Activated naive CD8-positive, alpha-beta T cell treated with anti-CD3 and anti-CD28 coated beads for 36 hours (primary cell): ENCODE measurements at places on chromosomes 1 and 21.

GRCh38 chr1:94119796-94120569, 965 bp downstream of the ABCA4 start:
- H3K27me3 ChIP-seq, result no peaks in the 10 kb centered on the region
- no peak for DNase-seq
- no peaks in the 10 kb centered on the region for H3K4me1 ChIP-seq
- H3K27ac ChIP-seq, result no peak overlapping the region
- H3K36me3 ChIP-seq, result no peaks in the 10 kb centered on the region

DNA sequence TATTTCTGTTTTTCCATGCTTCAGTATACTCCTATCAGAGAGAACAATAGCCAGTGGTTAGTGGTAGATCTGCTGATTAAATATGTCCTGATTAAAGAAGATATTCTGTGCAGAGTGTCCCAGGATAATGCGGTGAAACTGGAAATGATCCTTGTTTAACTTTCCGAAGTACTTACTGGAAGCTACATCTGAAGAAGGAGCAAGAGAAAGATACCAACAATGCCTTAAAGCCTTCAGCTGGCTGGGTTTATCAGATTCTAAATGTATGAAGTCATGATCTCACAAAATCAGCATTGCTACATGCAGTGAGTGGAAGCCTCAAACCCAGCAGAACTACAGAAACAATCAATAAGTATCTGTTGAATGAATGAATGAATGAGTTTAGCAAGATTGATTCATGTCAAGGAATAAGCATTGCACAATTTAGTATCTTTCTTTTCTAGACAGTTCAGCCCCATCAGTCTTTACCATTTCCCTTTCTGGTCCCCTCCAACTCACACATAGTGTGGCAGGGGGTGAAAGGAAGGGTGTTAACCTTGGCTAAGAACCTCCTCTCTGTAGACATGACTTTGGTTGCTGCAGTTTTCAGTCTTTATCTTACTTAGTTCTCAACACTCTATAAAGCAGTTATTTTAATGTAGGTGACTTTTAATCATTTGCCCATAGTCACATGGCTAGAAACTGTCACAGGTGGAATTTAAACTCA, 24.7 kb upstream of the DNASE2B start:
- no peaks in the 10 kb centered on the region for H3K4me1 ChIP-seq
- H3K36me3 ChIP-seq, result no peaks in the 10 kb centered on the region
- no peak overlapping the region for H3K27ac ChIP-seq
- H3K27me3 ChIP-seq, result no peaks in the 10 kb centered on the region
- DNase-seq, result no peak

GRCh38 chr1:163781146-163781545, 459.4 kb downstream of the NUF2 start:
- no peak overlapping the region for H3K27ac ChIP-seq
- no peaks in the 10 kb centered on the region for H3K36me3 ChIP-seq
- H3K4me3 ChIP-seq, result no peak overlapping the region
- H3K4me1 ChIP-seq, result no peaks in the 10 kb centered on the region
- no peaks in the 10 kb centered on the region for H3K27me3 ChIP-seq

- no peak for DNase-seq
- H3K36me3 ChIP-seq, result no peaks in the 10 kb centered on the region
- H3K4me3 ChIP-seq, result no peak overlapping the region
- peaks cover 6% of the 10 kb centered on the region for H3K27me3 ChIP-seq
Measured at GRCh38 chr1:176699821-176700220, 236.8 kb downstream of the PAPPA2 start.
